ENCODE measurements at places on chromosomes 2 and 18.

DNA sequence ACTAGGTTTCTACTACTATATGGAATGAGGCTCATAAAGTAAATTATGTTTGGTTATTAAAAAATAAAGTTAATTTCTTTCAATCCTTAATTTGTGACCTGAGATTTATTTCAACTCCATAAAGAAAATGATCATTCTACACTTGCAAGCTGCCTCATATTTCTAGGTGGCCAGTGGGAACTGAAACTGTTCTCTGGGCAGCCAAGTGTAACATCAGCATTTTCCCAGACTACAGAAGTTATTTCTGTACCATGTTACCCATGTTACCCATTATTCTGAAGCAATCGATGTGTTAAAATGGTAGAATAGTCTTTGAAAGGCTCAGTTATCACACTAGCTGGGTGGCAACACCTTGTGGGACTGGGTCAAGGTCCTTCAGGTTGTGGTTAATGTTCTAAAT, 139.3 kb upstream of the FBXO11 start:
- no peak for DNase-seq

DNA sequence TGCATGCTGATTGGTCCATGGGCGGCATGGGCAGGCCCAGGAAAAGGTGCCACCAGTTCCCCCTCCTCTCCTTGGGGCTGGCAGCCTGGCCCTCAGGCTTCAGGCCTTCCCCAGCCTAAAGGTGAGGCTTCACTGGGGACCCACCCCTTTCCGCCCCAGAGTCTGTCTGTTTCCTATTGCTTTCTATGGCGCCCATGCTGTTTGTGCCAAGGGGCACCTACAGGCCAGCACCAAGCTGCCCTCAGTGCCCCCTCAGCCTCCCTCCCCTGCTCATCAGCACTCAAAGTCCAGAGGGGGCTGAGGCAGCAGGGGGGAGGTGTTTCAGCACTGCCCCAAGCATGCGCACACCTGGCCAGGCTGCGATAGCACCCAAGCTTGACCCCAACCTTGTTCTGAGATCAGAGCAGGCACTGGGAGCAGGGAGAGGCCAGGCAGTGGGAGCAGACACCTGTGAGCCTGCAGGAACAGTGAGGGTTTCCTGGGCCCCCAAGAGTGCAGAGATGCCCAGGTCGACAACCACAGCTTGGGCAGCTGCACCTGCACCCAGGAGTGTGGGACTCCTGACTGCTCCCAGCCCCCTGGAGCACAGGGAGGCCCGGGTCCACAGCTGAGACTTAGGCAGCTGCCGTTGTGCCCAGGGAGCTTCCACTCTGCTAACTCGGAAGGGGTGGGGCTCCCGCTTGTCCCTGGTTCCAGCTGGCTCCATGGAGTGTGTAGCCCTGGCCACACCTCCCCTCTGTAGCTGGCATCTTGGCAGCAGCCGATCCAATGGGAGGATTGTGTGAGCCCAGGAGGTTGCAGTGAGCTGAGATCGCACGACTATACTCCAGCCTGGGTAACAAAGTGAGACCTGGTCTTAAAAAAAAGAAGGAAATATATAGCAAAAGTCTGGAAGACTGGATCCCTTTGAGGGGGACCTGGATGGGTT, 69.1 kb downstream of the NCAPH start:
- DNase-seq, result no peak

DNA sequence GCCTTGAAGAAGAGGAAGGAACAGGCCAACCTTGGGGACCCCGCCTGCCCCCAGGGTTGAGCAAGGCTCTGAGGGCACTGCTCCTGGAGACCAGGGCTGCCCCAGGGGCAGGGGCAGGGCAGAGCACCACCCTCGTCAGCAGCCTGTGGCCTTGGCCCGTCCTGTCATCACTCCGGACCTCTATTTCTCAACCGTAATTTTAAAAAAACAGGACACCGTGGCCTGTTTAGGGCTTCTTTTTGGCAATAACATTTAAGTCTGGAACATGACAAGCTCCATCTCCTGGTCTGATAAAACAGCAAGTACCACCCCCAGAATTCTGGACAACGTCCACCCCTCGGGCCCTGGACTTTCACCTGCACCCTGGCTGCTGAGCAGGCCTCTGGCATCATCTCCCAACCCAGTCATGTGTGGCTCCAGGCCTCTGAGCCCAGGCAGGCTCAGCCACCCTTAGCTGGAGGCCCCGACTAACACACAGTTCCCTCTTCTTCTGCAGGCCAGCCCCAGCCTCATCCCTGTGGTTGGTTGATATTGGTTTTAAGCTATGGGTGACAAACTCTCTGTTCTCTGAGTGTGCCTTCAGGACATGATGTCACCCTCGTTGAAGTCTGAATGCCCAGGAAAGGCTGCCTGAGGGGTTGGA, 22.6 kb upstream of the ID2 start:
- no peak for DNase-seq

DNA sequence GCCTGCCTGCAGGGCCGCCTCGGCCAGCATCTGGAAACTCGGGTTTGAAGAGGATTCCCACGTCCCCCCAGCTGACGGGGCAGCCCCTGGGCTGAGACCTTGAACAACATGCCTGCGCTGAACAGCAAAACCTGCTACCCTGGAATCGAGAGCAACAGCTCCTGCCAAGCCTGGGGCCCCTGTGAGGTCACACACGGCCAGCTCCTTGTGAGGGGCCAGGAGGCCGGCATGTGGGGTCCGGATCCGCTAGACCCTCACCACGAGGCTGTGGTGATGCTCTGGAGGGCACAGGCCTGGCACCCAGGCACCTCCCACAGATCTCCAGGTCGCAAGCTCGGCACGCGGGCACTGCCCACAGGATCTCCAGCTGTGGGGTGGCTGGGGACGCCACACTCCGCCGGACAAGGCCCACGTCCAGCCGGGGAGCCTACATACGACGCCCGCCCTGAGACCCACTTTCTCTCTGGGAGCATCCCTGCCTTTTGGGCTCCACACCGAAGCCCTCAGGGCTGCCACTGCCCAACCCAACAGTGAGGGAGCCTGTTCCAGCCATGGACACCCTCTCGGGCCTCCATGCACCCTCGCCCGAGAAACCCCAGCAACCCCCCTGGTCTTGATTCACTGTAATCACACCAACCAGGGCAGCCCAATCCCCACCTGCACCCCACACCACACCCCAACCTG, 34.1 kb downstream of the SLC66A2 start:
- DNase-seq, result no peak

- DNase-seq, result no peak
These were observed 64.4 kb downstream of the TRABD2A start for GRCh38 chr2:84816426-84817026.

- no peak for DNase-seq
These were observed 106.7 kb downstream of the MBP start for GRCh38 chr18:77025831-77026363.

GRCh38 chr2:62653582-62654422, 51.7 kb upstream of the EHBP1 start:
- DNase-seq, result no peak

- DNase-seq, result no peak
These were observed 1794.7 kb upstream of the PIK3C3 start for GRCh38 chr18:40160361-40160760.

- no peak for DNase-seq
These were observed 45.6 kb upstream of the SLC1A4 start for GRCh38 chr2:64943387-64944150.

- DNase-seq, result no peak
These were observed 539.6 kb downstream of the SATB2 start for GRCh38 chr2:198917926-198918720.

GRCh38 chr2:47704287-47704686, 78.7 kb upstream of the MSH6 start:
- DNase-seq, result no peak

DNA sequence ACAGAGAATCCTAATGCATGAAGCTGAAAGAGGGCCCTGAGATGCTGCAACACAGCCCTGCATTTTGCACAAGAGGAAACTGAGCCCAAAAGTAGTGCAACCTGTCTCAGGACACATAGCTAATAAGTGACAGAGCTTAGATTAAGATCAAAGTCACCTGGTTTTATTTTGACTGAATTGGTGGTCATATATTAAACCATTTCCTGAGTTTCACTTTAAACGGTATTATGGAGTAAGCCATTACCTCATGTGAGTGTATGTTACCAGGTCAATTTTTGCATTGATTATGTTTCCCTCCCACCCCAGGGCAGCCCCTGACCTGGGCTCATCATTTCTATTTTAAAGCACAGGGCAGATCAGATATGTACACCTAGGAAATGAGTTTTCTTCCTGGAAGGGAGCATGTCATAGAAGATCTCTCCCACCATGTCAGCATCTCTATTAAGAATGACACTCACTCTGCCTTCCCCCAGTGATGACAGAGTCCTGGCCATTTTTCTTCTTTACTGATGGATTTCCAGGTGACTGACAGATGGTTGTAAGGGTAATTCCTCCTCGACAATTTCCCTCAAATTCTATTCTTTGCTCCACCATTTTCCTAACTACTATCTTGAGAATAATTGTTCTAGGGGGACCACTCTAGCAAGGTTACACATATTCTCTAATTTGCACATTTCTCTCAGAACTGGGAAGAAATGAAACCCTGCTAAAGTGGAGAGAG, 441.3 kb upstream of the SLC14A2 start:
- DNase-seq, result no peak

GRCh38 chr2:144686518-144687215, 166.7 kb upstream of the ZEB2 start:
- no peak for DNase-seq

GRCh38 chr18:2293109-2293839, 278.0 kb downstream of the METTL4 start:
- no peak for DNase-seq

GRCh38 chr2:5537180-5537688, 154.9 kb upstream of the SOX11 start:
- no peak for DNase-seq

DNA sequence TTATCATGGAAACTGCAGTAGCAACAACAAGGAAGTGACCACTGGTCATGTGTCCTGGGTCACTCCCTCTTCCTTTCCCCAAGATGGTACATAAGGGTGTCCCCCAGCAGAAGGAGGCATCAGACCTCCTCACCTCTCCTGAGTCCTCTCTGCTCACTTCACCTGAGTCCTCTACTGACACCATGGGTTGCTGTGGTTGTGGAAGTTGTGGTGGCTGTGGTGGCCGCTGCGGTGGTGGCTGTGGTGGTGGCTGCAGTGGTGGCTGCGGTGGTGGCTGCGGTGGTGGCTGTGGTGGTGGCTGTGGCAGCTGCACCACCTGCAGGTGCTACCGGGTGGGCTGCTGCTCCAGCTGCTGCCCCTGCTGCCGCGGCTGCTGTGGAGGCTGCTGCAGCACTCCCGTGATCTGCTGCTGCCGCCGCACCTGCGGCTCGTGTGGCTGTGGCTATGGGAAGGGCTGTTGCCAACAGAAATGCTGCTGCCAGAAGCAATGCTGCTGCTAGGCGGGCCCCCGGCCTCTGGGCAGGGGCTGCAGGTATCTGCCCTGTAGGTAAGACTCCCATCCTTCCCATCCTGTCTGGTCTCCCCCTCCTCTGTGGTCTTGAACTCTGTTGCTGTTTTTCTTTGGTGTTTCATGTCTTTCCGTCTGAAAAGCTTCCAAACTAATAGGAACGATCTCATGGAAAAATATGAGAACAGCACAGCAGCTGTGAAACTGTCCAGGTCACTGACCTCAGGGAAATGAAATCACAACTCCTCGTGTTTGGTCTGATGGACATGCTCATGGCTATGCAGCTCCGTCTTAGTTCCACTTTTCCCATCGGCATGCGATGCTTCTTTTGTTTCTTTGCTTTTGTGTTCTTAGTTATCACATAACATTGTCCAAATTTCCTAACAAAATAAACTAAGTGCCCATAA, at the start of gene SCYGR4:
Gene SCYGR4 (plus strand): TSS at position 183 of the 915 bp plus-strand sequence. CDS start 0 bp downstream, at position 183.
- DNase-seq, result no peak

GRCh38 chr2:45013229-45014015, 4.2 kb upstream of the SIX2 start:
- no peak for DNase-seq

DNA sequence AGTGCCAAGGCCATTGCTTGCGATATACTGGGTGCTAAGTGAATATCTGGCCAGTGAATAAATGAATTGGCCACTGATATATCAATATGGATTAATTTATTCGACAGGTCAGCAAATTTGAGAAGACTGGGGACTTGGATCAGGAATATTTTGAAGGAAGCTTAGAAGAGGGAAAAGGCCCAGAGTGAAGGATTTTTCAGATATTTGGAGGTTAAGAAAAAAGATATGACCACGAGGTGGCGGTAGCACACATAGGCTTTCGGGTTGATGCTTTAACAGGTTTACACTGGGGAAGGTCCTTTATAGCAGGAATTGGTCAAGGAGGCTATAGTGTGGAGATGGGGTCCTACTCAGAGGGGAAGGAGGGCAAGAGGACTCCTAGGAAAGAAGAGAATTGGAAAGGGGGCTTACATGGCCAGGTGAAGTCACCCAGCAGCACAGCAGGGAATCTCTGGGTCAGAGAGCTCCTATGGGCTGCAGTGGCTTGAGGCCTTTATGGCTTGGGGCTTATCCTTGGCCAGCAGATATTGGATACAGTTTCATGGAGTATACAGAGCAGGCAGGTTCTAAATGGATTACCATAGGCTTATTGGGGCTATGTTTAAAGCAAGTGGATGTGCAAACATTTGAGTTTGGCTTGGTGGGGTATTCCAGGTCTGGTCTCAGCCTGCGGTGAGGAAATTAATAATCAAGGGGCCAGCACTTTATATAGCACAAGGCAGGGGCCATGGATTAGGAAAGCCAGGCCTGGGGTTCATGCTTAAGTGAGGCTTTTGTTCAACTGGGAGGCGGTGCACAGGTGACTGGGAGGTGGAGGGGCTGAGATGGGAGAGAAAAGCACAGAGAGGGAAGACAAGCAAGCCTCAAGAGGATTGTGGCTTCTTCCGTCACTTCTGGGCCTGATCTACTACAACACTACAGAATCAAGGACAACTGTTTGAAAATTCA, 9.7 kb downstream of the IL1RN start:
- no peak for DNase-seq

DNA sequence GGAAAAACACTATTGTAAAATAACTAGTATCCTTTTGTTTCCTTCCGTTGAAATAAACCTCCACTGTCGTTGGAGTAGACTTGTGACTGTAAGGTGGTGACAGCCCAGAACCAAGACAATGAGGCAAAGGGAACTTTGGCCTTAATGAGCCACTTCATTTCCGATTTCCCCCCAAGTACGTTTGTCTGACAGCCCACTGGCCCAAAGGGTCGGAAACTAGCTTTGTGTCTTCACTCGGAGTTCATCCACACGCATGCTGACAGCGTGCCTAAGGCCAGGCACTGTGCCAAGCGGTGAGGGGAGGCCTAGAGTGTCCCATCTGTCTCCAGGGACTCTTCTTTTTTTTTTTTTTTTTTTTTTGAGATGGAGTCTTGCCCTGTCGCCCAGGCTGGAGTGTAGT, 21.0 kb downstream of the HJURP start:
- no peak for DNase-seq

DNA sequence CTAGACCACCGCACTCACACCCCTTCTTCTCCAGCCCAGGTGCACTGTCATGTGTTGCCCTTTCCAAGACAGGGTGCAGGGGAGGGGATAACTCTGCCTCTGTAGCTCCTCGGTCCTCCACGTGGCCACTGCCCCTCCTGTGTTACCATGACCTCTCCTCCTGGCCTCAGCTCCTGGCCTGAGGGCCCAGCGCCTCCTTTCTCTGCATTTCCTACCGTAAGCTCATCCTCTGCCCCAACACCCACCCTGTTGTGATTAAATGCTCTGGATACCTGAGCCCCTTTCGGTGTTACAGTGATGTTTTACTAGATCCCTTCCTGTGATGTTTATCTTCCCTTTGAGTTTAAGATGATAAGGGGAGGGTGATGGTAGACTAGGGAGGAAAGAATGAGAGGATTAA, 242.3 kb downstream of the PTPRM start:
- no peak for DNase-seq

- no peak for DNase-seq
These were observed 134.5 kb downstream of the INHBB start for GRCh38 chr2:120480346-120480902.

GRCh38 chr2:79191081-79191480, 31.5 kb upstream of the REG3A start:
- no peak for DNase-seq

- no peak for DNase-seq
These were observed 69.1 kb upstream of the AMMECR1L start for GRCh38 chr2:127954857-127955256.

Data from stimulated activated CD4-positive, alpha-beta T cell treated with anti-CD3 and anti-CD28 coated beads, Interleukin-1b, Interleukin-23, amount 100 ng/mL, for 1 hour (primary cell).